ENCODE measurements at places on chromosomes 3 and 15. TPM values are rescaled to one million over a fixed set of nuclear protein-coding genes. Genes with fewer than 3 reads are reported as not detected.

GCNT3 gene
- polyA plus RNA-seq = 0.35 TPM

PROS1 gene
- polyA plus RNA-seq = 20.1 TPM

MST1 gene
- polyA plus RNA-seq = 56.5 TPM

ZNF502 gene
- polyA plus RNA-seq = 9.3 TPM

CHRD gene
- polyA plus RNA-seq = 23.7 TPM

PLA2G4D gene
- polyA plus RNA-seq = 0.10 TPM

PRR20G gene
- polyA plus RNA-seq = not detected

TRPM1 gene
- polyA plus RNA-seq = not detected

HIGD2B gene
- not detected for polyA plus RNA-seq

MAGEL2 gene
- 23.1 TPM for polyA plus RNA-seq

ACAA1 gene
- 100 TPM for polyA plus RNA-seq

NDUFAF3 gene
- polyA plus RNA-seq = 79.9 TPM
